ENCODE measurements at places on chromosomes 7 and 10.

- DNase-seq, result no peak
These were observed 8.6 kb downstream of the SEMA3C start for GRCh38 chr7:80910228-80910627.

DNA sequence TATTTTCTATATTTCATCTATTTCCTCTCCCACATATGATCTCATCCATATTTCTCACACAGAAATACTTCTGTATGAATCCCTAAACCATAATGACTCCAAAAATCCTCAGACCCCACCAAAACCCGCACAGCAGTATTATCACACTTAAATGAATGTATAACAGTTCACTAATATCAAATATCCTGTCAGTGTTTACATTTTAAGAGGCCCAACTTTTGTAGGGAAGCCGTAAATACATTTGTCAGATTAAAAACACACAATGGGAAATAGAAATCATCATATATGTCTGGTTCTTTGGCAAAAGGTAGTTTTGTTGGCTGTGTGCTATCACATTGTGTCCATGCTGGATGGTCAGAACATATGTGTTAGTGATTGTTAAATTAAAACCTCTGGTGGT lies 4.2 kb downstream of the AUTS2 start:
- no peak for DNase-seq

- no peak for DNase-seq
These were observed at the start of gene CHST15 for GRCh38 chr10:124092860-124093773. CHST15 (minus strand) TSS chr10:124093598; CDS start chr10:124046212, 47,386 bp downstream.

- DNase-seq, result no peak
These were observed 108.4 kb downstream of the HIPK2 start for GRCh38 chr7:139669106-139670061.

DNA sequence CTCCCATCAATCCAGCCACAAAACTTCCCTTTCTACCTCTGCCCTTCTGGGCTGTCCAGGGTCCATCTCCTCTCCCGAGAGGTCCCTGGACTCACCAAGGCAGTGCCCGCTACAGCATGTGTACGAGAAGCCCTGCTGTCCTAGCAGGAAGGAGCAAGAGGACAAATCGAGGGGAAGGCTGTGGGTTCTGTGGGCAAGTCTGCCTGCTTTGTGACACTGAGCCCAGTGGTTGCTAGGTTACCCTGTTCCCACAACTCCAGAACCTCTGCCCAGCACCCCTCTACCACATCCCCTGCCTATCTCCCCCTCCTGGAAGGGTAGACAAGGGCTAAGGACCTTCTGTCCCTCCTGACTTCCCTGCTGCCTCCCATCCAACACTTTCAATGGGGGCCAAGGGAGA lies at the start of gene TBATA:
Gene TBATA, minus strand, starts transcription at position 188 of the 400 bp plus-strand sequence. CDS start 1,998 bp downstream, outside the sequence.
- DNase-seq, result no peak

DNA sequence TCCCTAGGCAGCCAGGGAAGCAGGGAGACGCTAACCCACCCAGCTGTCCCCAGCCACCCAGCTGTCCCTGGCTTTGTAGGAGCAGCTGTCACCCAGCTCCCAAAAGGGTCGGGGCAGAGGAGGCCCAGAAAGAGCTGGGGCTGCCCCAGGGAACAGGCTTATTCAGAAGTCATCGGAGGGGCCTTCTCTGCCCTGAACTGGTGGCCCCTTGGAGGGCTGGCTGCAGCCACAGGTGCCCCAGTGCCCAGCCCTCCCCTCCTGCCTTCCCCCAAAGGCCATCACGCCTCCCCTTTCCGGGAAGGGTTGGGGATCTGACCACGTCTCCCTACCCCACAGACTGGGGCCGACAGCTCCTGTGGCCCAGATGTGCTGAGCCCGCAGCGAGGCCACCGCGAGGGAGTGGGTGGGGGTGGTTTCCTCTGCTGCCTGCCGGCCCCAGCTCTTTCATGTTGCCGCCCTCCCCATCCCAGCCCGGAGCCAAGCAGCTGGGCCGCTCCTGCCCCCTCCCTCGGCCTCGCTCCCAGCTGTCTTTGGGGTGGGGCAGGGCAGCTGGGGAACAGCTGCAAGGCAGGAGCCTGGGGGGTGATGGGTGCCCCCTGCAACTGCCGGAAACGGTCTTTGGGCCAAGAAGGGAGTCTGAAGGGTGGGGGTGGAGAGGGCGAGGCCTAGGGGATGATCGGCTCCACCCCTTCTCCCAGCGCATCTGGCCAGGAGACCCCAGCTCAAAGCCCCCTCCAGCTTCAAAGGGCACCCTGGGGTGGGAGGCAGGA lies 16.8 kb downstream of the TRIM8 start:
- no peak for DNase-seq

DNA sequence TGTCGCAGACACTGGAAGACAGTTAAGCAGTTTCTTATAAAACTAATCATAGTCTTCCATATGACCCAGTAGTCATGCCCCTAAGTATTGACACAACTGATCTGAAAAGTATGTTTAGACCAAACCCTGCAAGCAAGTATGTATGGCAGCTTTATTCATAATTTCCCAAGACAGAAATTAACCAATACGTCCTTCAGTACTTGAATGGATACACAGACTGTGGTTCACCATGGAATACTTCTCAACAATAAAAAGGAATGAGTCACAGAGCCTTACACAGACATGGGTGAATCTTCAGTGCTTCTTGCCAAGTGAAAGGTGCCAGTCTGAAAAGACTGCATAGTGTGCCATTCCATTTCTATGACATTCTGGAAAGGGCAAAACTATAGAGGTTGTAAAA lies 50.2 kb upstream of the AKR1E2 start:
- DNase-seq, result peak; percentile 46

- peak; percentile 57 for DNase-seq
These were observed 53.0 kb upstream of the AGR3 start for GRCh38 chr7:16934722-16935340.

DNA sequence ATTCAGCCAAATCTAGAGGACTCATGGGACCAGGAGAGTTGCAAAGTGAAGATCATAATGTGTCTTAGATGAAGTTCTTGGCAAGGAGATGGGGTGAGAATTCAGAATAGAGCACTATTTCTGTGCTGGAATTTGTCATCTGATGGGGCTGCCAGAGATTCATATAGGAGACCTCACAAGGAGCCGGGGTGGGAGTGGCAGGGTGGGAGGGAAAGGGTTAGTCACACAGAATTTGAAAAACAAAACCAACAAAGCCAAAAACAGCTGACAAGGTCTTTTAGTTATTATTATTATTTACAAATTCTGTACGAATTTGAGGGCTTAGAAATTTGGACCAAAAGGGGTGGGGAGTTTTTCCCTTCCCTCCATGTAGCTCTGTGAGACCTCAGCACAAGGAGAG lies 1.7 kb downstream of the SLC13A1 start:
- no peak for DNase-seq

- DNase-seq, result no peak
These were observed 391.7 kb upstream of the KLF6 start for GRCh38 chr10:4176500-4177281.

DNA sequence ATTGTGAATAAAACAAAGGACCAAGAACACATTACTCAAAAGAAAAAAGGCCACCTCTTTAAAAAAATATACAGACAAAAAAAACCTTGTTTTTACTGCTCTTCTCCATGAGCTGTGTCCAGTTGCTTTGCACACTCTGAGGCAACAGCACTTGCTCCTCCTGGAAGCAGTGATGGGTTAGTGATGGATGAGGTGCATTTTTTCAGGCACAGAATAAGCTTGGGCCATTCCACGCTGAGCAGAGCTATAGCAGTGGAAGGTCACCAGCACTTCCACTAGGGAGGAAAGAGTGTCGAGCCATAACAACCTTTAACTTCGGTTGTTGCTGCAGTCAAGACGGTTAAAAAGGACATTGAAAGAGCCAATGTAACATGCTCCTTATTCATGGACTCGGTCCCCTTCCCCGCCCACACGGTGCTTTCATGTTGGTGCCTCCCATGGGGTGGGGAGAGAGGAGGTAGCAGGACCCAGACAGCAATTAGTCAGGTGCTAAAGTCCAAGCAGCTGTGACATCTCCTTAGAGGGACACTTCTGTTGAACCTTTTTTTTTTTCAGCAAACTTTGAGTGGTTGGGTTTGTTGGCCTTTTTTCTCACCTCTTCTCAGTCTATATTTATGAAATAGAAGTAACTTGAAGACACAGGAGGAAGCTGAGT lies 136.5 kb upstream of the ADARB2 start:
- peak; percentile 20 for DNase-seq

- peak; percentile 38 for DNase-seq
These were observed 673.8 kb downstream of the INHBA start for GRCh38 chr7:41029072-41029499.

DNA sequence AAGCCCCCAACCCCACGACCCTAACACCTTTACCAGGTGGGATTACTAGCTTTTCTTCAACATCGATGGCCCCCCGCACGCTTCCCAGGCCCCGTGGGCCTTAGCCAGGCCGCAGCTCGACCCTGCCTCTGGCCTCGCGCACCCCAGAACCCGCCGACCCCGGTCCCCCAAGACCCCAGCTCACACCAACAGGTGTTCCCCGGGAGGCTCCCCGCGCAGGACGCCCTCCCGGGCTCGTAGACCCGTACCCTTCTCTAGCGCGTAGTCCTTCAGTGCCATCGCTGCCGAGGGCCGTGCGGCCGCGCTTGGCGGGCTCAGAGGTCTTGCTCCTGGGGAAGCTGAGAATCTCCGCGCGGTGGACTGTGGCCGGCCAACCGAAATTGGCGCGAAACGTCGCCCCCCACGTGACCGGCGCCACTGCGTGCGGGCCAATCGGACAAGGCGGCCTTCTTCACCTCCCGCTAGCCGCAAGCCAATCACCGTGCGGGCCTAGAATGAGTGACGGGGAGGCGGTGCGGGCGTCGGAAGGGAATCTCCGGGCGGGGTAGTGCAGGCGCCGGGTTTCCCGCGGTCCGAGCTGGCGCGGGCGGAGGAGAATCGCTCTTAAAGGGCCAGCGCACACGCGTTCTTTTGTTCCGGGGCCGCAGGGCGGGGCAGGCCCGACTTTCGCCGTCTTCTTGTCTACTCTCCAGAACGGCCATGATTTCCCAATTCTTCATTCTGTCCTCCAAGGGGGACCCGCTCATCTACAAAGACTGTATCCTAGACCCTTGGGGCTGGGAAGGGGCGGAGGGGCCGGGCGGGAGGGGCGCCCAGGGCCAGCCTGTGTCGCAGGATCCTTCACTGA lies at the start of the genes AP4M1 and MCM7:
Gene AP4M1, plus strand, starts transcription at position 628 of the 847 bp plus-strand sequence. Its CDS starts 72 bp downstream, at position 700.
Gene MCM7, minus strand, starts transcription at position 382 of the 847 bp plus-strand sequence. Its CDS starts 103 bp downstream, at position 279.
- peak; percentile 100 for DNase-seq

Measured in LoVo (cell line).